Stimulated activated CD4-positive, alpha-beta T cell treated with anti-CD3 and anti-CD28 coated beads, Interleukin-2, amount 100 ng/mL, for 4 hours (primary cell): ENCODE measurements at places on chromosomes 16 and 17.
A peak's percentile ranks its signal among the peaks of the same experiment; 100 is the strongest.

- DNase-seq: no peak
Measured at GRCh38 chr17:60358606-60359225, 33.2 kb downstream of the USP32 start.

DNA sequence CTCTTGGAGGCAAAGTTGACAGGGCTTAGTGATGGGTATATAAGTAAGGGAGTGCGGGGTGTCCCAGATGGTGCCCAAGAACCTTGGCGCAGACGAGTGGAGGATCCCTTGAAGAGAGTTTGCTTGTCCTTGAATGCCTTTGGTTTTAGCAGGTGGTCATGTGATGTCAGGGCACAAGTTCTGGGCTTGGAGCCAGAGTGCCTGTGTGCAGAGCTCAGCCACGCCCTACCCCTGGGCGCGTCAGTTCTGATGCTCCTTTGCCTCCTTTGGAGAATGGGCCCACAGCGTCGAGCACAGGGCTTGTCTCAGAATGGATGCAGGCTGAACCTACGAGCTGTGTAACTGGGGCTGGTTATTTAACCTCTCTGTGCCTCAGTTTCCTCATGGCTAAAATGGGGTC lies 412.2 kb upstream of the EEF2KMT start:
- DNase-seq: no peak

GRCh38 chr17:50564916-50565315 lies 4.4 kb downstream of the CACNA1G start:
- no peak for DNase-seq

- no peak for DNase-seq
Measured at GRCh38 chr17:81837641-81838040, 2.8 kb upstream of the PPP1R27 start.

DNA sequence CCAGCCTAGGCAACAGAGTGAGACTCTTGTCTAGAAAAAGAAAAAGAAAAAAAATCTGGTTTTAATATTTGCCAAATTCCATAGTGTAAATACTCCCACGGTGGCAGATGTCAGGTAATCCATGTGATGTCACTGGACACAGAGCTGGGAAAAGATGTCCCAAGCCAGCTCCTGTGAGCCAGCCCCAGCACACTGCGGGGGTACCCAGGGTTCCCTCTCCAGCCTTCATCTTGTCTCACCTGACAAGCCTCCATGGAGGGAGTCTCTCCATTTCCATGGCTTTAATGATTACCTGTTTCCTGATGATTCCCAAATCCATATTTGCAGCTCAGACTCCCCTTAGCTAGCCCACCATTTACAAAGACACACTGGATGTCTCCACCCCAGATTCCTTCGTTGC lies 4.6 kb downstream of the CD300LB start:
- DNase-seq: no peak

- DNase-seq: no peak
Measured at GRCh38 chr17:47676199-47676472, 17.8 kb upstream of the TBKBP1 start.

GRCh38 chr16:30068750-30069610 lies 3.4 kb downstream of the ALDOA start:
- DNase-seq: peak; percentile 54

GRCh38 chr16:3696425-3697218 lies 20.7 kb downstream of the TRAP1 start:
- DNase-seq: no peak

GRCh38 chr16:81639931-81640680 lies 139.0 kb upstream of the PLCG2 start:
- DNase-seq: no peak

DNA sequence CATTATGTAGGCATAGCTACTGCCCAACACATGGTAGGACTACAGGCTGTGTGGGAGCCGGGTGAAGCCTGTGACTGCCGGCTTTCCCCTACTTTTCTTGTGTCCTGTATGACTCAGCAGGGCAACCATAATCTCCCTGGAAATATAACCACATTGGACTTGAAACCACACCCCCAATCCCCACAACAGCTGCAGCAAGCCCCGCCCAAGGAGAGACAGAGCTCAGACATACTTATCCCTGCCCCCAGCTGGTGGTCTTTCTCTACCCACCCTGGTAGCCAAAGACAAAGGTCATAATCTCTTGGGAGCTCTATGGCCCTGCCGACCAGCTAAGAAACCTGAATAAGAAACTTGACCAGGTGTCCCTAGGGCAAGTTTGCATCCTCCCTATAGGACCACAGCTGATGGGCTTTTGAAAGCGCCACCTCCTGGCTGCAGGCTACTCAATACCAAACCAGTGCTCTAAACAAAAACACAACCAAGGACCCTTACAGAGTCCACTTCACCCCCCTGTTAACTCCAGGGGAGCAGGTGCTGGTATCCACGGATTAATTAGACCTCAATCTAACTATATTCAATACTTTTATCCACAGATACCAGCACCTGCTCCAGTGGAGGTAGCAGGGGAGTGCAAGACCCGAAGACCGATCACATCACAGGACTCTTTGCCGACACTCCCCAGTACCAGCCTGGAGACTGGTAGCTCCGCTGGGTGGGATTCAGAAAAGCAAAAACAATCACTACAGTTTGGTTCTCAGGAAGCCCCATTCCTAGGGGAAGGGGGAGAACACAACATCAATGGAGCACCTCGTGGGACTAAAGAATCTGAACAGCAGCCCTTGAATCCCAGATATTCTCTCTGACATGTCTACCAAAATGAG lies 91.2 kb downstream of the IRX5 start:
- no peak for DNase-seq

DNA sequence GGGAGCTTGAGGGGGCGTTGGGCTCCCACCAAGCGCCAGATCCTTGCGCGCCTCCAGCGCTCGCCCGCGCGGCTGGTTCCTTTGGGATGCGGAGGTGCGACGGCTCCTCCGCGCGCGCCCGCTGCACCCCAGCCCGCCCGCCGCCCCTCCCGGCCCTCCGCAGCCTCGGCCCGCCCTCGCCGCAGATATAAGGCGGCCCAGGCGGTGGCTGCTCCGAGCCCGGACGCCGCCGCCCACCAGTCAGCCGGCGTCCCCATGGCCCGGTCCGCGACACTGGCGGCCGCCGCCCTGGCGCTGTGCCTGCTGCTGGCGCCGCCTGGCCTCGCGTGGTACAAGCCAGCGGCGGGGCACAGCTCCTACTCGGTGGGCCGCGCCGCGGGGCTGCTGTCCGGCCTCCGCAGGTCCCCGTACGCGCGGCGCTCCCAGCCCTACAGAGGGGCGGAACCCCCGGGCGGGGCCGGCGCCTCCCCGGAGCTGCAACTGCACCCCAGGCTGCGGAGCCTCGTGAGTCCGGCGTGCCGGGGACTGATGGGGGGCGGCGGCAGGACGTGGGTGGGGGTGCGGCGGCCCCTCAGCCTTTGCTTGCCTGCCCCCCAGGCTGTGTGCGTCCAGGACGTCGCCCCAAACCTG lies at the start of gene NPB:
NPB (plus strand) TSS at position 216 of the 630 bp plus-strand sequence; CDS start at position 256, 40 bp downstream.
- DNase-seq: no peak
